ENCODE measurements at places on chromosomes 12 and 14.

- DNase-seq = no peak
These were observed 26.4 kb downstream of the TESPA1 start for GRCh38 chr12:54958048-54958658.

- DNase-seq = no peak
These were observed 2.4 kb downstream of the PRKD1 start for GRCh38 chr14:29925101-29925722.

GRCh38 chr14:78007160-78007559 is 163.0 kb upstream of the NRXN3 start:
- DNase-seq = no peak

DNA sequence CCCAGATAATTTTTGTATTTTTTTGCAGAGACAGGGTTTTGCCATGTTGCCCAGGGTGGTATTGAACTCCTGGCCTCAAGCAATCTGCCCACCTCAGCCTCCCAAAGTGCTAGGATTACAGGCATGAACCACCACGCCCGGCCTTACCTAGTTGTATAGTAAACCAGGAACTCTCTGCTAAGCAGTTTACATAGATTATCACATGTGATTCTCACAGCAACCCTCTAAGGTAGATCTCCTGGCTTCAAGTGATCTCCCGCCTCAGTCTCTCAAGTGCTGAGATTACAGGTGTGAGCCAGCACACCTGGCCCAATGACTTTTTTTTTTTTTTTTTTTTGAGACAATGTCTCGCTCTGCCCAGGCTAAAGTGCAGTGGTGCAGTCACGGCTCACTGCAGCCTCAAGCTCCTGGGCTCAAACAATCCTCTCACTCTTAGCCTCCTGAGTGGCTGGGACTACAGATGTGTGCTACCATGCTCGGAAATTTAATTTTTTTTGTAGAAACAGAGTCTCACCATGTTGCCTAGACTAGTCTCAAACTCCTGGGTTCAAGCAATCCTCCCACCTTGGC is 26.0 kb upstream of the ATP2A2 start:
- no peak for DNase-seq

- no peak for DNase-seq
These were observed 29.4 kb downstream of the POLR3B start for GRCh38 chr12:106386813-106387535.

DNA sequence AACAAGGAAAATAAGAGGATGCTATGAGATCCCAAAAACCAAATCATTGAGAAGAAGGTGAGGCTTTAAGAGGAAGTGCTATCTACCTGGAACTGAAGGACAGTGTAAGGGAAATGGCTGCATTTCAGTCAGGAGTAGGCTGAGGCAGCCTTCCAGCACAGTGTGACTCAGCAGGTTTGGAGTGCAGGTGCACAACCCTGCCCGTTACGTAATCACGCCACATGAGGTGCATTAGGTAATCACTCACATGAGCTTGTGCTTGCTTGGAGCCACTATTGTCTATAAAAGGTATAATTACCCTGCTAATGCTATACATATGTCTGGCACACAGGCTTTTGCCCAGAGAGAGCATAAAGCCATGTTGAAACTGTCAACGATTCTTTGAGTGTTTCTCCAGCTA is 74.9 kb downstream of the DIO2 start:
- DNase-seq = no peak

- DNase-seq = no peak
These were observed 92.3 kb downstream of the ERC1 start for GRCh38 chr12:1083151-1083888.

- no peak for DNase-seq
These were observed 1083.2 kb downstream of the FLRT2 start for GRCh38 chr14:86613126-86613525.

DNA sequence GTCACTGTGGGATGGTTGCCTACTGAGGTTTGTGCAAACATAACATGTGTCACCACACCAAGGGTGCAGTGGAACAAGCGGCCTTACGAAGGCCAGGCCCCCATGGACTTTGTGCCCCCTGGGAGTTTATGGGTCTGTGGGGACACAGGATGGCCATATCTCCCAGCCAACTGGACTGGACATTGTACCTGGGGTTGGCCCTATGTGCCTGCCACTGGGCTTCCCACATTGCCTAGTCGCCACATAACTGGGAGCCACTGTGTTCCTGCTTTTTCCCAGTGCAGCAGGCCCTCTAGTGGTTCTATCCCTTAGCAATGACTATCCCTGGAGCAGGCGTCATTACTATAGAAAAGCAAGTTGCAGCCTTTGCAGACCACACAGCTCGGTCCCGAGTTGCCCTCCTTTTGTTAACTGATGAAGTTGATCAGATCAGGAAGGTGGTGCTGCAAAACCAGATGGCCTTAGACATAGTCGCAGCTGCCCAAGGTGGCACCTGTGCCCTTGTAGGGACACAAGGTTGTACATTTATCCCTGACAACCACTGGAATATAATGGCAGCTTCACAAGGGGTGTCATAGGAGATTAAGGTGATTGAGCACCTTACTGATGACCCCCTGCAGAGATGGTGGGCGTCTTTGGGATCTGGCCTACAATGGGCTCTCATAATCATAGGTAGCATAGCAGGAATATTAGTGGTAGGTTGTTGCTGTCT is 15.2 kb upstream of the RNASE12 start:
- no peak for DNase-seq

- DNase-seq = no peak
These were observed 13.3 kb upstream of the RGS6 start for GRCh38 chr14:71918955-71919354.

DNA sequence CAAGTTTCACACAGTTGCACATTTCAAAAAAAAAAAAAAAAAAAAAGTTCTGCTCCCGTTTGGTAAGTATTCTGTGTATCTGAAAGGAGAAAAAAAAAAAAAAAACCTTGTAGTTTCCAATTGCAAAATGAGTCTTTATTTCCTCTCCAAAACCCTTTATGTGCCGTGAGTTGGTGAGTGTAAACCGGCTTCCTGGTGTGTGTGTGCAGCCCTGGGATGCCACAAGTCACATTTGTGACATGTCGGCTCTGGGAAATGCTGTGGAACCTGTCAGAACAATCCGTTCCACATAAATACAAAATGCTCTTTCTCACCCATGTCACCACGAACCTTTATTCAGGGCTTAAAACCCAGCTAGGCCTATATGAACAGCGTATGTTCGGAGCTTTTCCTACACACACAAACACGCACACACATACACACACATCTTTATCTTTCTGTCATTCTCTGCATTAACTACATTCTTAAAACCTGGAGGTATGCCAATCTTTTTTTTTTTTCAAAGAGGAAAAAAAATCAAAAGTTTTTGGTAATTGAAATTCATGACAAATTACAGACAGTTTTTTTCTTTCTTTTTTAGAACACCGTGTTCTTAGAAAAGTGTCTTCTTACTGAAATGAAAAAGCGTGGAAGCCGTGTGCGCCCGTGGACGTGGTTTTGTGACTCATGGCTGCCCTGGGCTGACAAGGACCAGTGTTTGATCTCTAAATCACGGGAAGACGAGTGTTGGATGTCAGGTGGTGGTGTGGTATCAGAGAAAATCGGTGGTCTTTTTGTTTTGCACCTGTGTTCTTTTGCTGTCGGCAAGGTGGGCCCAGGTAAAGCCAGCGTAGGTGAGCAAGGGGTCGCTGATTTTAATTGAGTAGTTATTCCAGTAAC is 612.0 kb downstream of the VRK1 start:
- DNase-seq = no peak

DNA sequence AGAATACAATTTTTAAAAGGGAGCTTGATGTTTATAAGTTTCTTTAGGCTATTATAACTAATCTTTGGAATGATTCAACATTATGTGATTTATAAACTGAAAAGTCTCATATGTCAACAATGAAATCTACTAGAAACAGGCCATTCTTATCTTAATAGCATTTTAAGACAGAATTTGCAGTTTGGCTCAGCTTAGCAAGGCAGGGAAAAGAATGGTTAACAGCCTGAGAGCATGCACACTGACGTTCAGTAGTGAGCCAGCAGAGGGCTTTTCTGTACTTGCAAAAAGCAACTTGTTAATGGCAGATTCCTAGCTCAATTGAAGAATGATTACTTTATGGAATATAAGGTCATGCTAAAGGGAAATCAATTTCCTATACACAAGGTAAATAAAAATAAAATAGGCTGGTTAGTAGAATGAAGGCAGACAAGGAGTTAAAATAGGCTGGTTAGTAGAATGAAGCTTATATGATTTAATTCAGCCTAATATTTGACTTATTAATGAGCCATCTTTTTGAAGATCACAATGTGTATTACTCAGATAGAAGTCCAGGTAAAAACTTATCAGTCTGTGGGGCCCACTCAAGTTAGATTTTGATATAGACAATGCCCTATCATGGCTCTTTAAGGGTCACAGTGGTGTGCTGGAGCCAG is 95.9 kb downstream of the OTOGL start:
- DNase-seq = no peak

DNA sequence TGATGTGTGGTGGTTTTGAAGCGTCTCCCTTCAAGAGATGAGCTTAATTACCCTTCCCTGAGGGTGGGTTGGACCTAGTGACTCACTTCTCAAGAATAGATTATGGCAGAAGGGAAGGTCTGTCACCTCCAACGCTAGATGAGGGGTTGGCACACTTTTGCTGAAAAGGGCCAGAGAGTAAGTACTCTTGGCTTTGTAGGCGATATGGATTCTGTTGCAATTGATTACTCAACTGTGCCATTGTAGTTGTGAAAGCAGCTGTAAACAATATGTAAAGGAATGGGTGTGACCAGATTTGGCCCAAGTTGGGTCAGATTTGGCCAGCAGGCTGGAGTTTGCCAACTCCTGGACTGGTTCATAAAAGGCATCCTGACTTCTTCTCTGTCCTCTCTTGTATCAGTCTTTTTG is 53.3 kb downstream of the SMIM41 start:
- DNase-seq = no peak

DNA sequence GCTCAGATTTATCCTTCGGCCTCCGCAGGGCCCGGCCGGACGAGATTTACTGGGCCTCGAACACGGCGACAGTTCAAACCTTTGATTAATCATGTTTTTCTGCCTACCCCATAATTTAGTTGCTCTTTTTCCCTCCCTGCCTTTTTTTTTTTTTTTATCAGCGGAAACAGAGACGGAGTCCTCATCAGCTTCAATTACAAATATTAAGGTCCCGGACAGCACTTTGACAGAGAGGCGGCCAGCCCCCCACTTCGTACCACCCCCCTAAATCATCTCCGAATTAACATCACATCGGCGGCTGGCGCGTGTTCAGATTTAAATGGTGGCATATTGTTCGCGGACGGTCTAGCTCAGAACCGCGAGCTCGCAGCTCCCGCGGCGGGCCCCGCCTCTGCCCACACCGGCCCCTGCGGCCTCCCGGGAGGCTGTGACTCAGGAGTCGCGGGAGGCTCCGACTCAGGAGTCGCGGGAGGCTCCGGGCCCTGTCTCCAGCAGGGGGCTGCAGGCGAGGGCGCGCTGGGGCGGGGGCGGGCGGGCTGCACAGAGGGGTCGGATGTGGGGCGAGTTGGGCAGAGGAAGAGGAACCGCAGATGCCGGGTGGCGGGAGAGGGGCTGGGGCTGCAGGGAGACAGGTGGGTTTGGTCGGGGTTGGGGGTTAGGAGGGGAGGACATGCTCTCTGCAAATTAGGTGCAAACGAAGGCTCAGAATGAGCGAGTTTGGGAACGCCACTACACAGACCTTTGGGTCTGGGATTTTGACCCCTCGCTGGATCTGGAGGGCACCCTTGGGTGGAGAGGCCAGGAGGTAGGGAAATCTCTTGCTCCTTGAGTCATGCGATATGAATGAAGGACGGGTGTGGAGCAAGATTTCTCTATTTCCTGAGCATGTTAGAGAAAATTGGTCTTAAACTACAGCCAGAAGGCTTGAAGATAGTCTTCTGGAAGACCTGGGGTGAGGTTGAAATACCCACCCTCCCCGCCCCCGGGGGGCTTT is 19.6 kb upstream of the ATP5MC2 start:
- DNase-seq = no peak

GRCh38 chr14:39181693-39182047 is 6.6 kb downstream of the PNN start:
- no peak for DNase-seq

DNA sequence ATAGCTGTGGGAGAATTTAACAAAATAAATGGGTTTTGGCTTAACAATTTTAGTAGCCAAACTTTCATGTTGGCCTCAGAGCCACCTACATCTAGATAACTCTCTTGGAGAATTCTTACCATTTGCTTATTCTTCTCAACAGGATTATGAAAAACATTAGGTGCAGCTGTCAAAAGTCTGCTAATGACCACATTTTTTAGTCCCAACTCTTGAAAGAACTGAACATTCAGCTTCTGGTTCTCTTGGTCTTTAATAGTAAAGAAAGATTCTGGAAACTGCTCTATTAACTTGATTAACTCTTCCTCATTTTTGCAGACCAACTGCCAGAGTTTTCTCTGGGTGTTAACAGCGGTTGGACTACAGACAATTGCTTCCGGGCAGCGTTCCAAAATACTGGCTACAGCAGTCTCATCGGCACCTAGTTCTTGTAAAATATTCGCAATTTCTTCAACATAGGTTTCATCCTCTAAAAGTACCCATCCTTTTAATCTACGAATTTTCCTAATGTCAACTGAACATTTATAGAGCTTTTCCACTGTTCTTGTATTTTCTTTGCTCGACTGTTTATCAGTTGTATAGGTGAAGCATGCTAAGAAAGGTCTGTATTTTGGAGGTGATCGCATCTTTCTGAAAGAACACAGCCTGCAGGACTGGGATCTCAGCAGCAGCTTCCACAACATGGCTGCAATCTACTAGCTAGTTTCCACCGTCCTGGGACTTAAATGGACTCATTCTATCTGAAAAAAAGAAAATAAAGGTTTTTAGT is 8.7 kb downstream of the MTERF2 start:
- DNase-seq = no peak

DNA sequence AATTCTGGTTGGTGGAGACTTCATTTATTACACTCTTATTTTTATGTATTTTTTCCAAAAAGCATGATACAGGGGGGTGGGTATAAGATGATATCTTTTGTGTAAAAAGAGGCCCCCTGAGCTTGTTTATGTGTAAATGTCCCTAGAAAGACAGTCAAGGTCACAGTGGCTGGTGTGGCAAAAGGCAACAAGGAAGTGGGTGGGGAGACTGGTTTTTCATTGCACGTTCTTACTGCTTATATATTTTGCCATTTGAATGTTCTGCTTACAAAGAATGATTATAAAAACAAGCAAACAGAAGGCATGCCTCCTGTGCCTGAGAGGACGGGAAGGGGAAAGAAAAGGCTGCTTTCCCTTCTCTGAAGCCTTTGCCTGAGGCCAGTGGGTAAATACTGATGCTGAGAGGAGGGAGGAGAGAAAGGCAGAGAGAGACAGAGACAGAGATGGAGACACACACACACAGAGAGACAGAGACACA is 24.1 kb upstream of the ADIPOR2 start:
- DNase-seq = no peak

- DNase-seq = no peak
These were observed 110.3 kb downstream of the ADGRD1 start for GRCh38 chr12:131063960-131064359.

All from activated CD8-positive, alpha-beta memory T cell treated with anti-CD3 and anti-CD28 coated beads for 1 hour (primary cell).